Muscle of arm (tissue), 14 donors: ENCODE measurements at places on chromosomes 7 and 10.

GRCh38 chr7:7428806-7429205, 106.9 kb downstream of the COL28A1 start:
- peak; percentile 70 for DNase-seq

DNA sequence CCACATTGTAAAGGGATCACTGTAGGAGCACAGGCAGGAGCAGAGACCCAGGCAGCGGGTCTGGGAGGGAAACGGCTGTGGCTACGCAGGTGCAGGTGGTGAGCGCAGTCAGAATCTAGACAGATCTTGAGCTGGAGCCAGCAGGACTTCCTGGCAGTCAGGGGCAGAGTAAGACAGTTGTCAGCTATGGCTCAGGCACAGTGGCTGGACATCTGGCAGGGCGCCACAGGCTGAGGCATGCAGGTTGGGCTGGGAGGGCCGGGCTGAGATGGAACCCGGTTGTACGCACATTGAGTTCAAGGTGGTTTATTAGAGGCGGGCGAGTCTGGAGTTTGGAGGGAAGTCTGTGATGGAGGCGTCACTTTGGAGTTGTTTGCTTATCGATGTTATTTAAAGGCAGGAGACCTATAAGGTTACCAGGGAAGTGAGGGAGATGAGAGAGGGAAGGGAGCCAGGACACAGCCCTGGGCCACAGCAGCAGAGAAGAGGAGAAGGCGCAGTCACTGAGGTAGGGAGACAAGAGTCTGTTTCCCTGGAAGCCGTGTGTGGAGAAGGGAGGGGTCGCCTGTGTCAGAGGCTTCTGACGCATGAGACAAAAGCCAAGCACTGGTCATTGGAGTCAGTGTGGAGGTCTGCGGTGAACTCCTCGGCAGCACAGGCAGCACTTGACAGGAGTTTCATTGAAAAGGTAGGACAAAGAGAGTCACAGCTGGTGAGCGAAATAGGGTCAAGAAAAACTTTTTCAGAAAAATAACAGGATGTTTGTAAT, 73.8 kb downstream of the LANCL2 start:
- DNase-seq: no peak

DNA sequence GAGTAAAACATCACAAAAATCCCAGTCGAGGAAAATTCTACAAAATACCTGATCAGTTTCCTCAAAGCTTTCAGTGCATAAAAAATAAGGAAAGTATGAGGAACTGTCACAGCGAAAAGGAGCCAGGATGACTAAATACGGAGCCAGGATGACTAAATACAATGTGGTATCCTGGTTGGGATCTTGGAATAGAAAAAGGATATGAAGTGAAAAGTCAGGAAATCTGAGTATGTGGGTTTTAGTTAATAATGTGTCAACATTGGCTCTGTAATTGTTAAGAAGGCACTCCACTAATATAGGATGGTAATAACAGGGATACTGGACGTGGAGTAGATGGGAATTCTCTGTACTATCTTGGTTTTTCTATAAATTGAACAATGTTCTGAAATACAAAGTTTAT, 175.5 kb downstream of the SUGCT start:
- no peak for DNase-seq

- DNase-seq: no peak
These were observed 46.0 kb upstream of the CDK1 start for GRCh38 chr10:60732198-60732806.

- DNase-seq: no peak
These were observed 98.9 kb downstream of the KAT6B start for GRCh38 chr10:74925291-74925690.

DNA sequence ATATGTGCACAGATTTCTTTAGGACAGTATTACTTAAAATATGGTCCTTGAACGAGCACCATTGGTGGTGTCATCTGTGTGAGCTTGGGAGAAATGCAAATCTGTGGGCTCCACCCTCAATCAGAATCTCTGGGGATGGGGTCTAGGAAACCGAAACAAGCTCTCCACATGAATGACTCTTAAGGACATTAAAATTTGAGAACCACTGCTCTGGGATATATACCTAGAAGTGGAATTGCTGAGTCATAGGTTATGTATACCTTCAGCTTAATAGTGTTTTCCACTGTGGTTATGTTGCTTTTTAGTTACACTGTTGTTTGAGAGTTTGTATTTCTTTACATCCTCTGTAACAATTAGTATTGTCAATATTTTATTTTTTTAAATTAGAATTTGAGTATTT, 24.0 kb downstream of the ZNRF2 start:
- DNase-seq: no peak

DNA sequence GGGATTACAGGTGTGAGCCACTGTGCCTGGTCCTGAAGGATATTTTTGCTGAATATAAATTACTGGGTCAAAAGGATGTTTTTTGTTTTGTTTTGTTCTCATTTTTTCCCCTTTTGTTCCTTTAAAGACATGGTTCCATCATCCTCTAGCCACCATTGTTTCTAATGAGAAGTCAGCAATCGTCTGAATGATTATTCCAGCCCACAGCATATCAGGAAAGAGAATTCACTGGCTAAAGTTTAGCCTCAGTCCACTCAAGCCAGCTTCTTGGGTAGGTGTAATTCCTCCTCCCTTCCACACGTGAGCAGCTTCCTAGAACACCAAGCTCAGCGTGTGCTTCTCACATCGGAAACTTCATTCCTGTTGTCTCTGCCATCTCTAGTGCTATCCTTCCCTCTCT, 112.8 kb upstream of the INSIG1 start:
- no peak for DNase-seq

GRCh38 chr7:53350241-53350640, 314.8 kb downstream of the POM121L12 start:
- DNase-seq: peak; percentile 2

DNA sequence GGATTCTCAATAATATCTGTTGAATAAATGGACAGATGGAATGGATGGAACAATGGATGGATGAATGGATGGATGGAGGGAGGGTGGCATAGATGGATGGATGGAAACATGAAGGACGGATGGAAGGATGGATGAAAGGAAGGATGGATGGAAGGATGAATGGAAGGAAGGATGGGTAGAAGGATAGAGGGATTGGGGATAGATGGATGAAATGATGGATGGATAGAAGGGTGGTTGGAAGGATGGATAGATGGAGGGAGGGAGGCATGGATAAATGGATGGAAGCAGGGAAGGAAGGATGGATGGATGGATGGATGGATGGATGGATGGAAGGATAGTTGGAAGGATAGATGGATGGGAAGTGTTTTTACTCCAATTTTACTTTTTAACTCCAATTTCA, 35.4 kb downstream of the AKR1B15 start:
- no peak for DNase-seq

DNA sequence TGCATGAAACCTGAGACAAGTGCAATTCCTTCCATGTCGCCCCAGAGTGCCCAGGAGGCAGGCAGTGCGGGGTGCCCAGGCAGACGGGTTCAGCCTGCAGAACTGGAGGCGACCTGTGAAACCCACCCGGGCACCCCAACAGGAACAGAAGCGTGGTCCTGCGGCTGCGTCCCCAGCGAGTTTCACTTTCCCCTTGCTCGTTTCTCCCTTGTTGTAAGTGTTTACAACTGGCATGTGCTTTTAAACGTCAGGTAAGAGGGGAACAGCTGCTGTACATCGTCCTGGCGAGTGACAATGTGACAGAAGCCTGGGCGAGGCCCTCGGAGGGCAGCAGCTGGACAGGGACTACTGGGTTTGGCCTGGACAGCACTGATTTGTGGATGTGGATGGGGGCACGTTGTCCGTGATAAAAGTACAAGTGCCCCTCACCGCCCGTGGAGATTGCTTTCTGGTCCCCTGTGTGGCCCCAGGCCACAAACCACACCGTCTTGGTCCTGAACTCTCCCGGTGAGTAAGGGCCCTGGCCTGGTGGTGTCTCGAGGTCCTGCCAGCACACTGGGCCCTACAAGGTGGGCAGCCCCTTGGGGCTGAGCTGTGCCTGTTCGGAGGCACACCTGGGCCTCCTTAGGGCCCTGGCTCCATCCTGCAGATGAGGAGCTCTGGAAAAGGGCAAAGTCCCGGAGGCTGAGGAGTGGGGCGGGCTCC, 4.0 kb downstream of the VENTX start:
- DNase-seq: no peak

- DNase-seq: no peak
These were observed 31.1 kb upstream of the NEUROD6 start for GRCh38 chr7:31371621-31372020.

DNA sequence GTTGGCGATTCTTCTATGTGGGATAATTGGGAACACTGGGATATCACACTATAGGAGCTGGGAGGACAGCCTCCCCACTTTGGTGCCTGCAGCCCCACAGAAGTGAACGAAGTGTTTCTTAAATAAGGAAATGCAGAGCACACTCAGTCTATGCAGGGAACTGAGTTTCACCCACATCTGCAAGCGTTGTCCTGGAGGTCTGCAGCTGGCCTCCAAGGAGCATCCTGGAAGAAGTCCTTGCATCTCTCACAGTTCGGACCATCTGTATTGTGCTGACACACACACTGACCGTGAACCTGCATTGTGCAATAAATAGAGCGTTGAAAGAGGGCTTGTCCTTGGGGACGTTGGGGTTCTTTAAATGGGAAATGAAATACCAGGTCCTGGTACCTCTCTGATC, 25.8 kb downstream of the LAMB4 start:
- DNase-seq: peak; percentile 47

DNA sequence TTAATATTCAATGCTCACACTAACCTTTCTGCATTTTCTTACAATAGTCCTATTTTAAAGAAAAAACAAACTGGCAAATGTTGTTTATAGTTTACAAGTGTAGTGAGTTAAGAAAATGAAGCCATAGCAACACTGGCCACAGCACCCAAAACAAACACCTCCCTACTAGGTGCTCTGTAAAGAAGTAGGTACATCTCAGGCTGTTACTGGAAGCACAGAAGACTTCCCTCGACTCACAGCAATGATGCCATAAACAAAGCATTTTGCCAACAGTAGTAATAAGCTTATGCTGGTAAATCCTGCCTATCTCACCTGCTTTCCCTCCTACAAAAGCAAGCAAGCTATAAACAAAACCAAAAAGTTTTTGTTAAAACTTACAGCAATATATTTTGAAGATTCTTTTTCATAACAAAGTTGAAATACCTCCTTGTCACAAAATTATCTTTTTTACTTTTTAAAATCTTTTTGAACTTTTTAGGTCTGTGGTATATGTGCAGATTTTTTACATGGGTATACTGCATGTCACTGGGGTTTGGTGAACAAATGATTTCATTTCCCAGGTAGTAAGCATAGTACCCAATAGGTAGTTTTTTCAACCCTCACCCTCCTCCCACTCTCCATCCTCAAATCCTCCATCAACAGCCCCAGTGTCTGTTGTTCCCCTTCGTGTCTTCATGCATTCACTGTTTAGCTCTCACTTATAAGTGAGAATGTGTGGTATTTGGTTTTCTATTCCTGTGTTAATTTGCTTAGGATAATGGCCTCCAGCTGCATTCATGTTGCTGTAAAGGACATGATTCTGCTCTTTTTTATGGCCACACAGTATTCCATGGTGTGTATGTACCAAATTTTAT, 28.4 kb downstream of the COA1 start:
- DNase-seq: no peak

- DNase-seq: peak; percentile 81
These were observed 270.4 kb downstream of the HGF start for GRCh38 chr7:81499262-81500116.

DNA sequence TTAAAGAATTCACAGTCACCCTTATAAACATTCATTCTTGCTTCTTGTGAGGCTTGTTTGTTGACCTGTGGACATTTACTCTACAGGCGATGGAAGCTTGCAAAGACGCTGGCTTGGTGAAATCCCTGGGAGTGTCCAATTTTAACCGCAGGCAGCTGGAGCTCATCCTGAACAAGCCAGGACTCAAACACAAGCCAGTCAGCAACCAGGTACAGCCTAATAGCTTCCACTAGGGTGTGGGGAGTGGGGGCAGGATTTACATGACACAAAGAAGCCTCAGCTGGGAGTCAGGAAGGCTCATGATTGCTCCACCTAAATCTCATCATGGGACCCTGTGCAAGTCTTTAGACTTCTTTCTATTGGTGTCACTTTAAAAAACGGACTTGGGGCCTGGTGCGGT, 29.0 kb downstream of the AKR1D1 start:
- no peak for DNase-seq

GRCh38 chr7:30764030-30764975, 6.9 kb upstream of the MINDY4 start:
- peak; percentile 60 for DNase-seq

- DNase-seq: no peak
These were observed 41.1 kb downstream of the ZC3HC1 start for GRCh38 chr7:130009848-130010688.

- no peak for DNase-seq
These were observed 329.7 kb downstream of the PLXNA4 start for GRCh38 chr7:132246591-132246990.

GRCh38 chr7:97630116-97630515, 101.8 kb upstream of the TAC1 start:
- no peak for DNase-seq

DNA sequence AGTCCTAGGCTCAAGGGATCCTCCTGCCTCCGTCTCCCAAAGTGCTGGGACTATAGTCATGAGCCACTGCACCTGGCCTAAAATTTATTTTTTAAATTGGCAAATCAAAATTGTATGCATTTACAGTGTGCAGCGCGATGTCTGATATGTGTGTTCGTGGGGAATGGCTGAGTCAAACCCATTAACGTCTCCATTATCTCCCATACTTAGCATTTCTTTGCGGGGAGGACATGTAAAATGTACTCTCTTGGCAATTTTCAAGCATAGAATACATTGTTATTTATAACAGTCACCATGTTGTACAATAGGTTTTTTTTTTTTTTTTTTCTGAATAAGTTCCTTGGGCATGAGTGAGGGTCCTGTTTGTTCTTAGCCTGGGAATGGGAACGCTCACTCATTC, 3.8 kb downstream of the TMEM184A start:
- DNase-seq: no peak

GRCh38 chr7:26365077-26365900, 73.6 kb downstream of the SNX10 start:
- DNase-seq: peak; percentile 83

DNA sequence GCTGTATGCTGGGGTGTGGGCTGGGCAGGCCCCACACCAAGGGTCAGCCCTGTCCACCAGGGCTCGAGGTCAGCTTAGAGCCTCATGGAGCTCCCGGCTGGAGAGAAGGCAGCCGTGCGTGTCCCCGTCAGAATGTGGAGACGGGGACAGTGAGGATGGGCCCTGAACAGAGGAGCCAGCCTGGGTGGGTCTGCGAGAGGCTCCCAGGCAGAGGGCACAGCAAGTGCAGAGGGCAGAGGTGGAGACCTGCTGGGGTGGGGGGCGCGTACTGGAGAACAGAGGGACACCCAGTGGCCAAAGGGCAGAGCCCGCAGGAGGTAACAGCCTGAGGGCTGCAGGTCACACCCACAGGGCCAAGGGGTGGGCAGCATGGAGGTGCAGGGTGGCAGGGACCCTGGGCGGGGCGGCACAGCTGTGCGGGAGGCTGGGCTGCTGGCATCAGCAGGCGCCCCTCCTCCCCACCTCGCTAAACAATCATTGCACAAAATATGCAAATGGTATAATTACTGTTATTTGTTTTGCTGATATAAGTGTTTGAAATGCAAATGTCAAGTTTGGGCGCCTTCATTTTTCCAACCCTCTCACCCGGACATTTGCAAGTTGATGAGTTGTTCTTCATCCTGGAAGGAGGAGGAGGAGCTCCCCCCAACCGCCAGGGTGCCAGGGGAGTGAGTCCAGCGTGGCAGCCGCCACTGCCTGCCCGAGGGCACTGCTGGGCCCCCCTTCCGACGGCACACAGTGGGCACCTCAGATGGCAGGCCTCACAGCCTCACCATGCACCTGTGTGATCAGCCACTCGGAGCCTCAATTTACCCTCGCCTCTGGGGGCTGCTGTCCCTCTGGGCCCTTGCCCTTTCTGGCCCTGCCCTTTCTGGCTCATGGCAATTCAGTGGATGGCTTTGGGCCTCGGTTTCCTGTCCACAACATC, 35.0 kb downstream of the ELFN1 start:
- DNase-seq: no peak

- DNase-seq: no peak
These were observed 208.4 kb upstream of the KCND2 start for GRCh38 chr7:120064565-120064964.
